ENCODE measurements at places on chromosomes 6 and 20.

DNA sequence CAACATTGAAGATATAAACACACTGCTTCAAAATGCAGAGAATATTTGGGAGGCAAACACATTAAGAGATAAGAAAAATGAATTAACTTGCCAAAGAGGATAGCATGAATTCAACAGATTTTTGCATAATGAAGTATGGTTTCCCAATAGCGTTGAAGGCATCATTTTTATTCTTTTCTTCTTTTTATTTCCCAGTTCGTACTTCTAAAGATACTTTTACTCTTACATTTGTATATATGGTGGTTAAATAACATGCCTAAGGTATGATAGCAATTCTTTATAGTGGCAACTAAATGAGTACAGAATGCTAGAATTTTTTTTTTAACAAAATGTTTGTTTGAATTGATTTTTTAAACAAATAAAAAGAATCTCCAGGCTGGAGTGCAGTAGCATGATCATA is 473.4 kb upstream of the MARCKS start:
- DNase-seq: no peak

DNA sequence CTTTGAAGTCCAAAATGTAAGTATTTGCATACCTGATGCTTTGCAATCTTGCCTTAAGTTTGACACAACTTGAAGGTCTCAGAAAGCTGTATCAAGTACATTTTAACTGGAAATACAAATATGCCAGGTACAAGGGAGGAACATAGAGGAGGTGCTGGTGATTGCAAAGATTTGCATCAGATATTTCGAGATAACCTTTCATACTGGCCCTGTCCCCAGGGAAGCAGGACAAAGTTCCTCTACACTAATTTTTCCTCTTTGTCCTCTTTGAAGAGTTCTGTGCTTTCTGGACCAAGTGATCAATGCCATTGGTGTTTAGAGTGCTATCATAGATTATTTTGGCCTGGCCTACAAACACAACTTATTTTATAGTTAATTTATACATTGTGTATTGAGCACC is 686.1 kb downstream of the HACE1 start:
- no peak for DNase-seq

GRCh38 chr6:27728442-27728841 is 183.8 kb downstream of the OR2B2 start:
- no peak for DNase-seq

- no peak for DNase-seq
Observed at GRCh38 chr6:136886091-136886490, 36.0 kb upstream of the SLC35D3 start.

DNA sequence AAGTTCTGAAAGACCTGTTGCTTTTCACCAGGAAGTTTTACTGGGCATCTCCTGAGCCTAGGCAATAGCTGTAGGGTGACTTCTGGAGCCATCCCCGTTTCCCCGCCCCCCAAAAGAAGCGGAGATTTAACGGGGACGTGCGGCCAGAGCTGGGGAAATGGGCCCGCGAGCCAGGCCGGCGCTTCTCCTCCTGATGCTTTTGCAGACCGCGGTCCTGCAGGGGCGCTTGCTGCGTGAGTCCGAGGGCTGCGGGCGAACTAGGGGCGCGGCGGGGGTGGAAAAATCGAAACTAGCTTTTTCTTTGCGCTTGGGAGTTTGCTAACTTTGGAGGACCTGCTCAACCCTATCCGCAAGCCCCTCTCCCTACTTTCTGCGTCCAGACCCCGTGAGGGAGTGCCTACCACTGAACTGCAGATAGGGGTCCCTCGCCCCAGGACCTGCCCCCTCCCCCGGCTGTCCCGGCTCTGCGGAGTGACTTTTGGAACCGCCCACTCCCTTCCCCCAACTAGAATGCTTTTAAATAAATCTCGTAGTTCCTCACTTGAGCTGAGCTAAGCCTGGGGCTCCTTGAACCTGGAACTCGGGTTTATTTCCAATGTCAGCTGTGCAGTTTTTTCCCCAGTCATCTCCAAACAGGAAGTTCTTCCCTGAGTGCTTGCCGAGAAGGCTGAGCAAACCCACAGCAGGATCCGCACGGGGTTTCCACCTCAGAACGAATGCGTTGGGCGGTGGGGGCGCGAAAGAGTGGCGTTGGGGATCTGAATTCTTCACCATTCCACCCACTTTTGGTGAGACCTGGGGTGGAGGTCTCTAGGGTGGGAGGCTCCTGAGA is at the start of gene HFE:
HFE (plus strand) TSS at position 146 of the 832 bp plus-strand sequence; CDS start at position 158, 12 bp downstream.
- DNase-seq: peak; percentile 18

DNA sequence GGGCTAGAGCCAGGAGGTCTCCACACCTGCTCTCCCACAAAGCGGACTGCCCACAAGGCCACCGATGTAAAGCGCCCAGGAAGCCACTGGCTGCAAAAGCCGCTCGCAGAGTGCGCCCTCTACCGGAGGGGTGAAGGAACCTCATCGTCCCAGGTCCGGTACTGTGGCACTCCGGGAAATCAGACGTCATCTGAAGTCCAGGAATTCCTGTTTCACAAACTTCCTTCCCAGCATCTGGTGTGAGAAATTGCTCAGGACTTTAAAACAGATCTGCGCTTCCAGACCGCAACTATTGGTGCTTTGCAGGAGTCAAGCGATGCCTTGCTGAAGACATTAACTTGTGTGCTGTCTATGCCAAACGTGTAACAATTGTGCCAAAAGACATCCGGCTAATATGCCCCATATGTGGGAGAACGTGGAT is 115.1 kb upstream of the ARID1B start:
- DNase-seq: no peak

All from activated CD4-positive, alpha-beta T cell treated with anti-CD3 and anti-CD28 coated beads for 4 hours (primary cell).